SW480 (cell line): ENCODE measurements at places on chromosomes 1 and 21.

DNA sequence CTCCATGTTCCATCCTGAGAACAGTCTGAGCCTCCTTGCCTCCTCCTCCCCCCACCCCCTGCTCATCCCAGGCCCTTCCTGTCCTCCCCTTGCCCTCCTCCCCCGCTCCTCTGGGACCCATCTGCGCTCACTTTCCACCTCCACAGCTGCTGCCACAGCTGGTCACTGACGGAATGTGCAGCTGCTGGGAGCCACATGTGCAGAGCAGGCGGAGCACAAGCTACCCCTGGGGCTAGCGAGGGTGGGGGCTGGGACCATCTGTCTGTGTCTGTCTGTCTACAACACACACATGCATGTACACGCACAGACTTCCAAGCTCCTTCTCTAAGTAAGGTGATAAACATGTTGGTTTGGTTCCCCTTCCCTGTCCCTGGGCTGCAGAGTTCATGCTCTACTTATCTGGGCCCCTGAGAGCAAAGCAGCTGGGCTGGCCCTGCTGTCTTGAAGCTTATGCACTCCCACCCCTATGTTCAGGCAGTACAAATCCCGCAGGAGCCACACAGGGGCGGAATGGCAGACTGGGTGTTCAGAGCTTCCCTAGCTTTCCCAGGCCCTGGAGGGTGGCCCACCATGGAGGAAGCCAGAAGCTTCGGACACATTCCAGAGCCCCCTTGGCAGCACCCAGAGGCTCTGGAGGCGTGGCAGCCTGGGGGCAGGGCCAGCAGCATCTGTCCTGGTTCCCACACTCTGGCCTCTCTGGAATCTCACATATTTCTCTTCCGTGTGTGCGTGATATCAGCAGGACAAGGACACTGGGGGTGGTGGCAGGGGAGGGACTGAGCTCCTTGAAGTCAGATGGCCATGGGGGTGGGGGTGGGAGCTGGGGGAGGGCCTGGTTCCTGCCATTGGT is 7.0 kb upstream of the HEYL start:
- no peak for DNase-seq

GRCh38 chr1:20358761-20359263 is 68.1 kb downstream of the VWA5B1 start:
- DNase-seq = peak; percentile 58

DNA sequence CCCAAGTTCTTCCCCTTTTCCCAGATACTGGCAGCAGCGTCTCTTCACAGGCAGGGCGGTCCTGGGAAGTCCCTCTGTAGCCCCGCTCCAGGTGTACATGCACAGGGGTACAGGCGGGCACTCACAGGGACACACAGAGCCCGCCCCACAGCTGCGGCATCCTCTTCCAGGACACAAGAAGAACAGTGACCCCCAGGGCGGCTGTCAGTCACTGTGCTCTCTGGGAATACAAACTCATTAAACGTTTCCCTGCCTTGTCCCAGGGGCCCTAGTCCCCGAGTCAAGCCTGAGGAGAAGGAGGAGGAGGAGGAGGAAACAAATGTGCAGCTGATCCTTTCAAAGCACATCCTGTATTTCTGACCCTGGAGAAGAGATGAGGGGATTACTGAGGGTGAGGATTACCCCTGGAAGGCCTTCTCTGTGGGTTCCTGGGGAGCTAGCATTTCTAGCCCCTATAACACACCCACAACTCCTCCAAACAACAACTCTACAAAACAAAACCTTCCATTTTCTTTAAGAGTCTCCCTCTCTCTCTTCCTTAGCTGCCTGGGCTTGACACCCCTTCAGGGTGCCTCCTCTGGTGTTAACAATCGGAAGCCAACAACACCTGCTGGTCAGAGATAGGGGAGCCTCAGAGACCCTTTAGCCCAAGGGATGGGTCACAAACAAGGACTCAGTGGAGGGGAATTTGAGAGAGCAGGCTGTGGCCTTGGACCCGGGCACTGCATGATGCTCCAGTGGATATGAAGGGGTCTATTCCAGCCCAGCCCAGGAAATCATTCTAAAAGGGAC is 28.4 kb upstream of the DMBX1 start:
- DNase-seq = no peak

- no peak for DNase-seq
Observed at GRCh38 chr1:180235502-180236239, 5.6 kb downstream of the LHX4 start.

DNA sequence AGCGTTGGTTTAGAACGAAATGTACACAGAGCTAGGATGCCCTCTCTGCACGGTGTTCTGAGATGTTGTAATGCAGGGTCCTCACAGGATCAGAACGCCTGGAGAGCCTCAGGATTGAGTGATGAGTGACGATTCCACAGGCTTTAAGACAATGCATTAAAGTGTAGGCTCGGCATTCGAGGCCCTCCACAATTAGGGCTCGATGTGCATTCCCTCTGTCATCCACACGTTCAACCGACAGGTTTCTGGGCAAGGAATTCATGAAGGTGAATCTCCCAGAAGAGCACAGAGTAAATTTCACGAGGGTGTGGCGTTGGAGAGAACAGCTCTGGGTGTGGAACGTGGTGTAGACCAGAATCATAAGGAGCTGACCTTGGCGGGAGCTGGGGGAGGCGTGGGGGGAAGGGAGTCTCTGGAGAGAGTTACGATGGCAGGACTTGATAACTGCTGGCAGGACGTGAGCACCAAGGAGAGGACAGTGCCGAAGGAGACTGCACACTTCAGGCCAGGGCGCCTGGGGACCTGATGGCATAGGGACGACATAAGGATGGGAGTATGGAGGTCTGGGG is 51.0 kb upstream of the EFHD2 start:
- DNase-seq = no peak

DNA sequence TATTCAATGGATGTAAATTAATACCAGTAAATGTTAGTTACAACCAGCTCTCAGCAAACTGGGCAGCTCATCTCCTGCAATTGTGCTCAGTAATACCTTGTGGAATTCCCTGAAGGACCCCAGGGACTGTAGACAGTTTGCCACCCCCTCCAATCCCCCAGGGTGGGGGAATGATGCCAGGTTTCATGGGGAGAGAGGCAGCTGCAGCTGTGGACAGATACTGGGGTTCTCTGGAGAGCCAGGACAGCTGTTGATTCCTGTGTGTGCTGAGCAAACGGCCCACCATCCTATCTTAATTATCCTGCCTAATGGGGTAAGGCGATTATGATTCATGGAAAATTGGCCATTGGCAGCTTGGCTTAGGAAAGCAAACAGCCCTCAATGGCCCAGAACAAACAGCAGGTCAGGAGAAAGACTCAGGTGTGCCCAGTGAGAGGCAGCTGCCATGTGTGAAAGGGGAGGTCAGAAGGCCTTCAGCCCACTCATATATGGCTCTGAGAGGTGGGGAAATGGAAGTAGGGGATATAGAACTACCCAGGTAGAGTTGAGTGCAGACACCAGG is 148.9 kb upstream of the CTTNBP2NL start:
- no peak for DNase-seq

DNA sequence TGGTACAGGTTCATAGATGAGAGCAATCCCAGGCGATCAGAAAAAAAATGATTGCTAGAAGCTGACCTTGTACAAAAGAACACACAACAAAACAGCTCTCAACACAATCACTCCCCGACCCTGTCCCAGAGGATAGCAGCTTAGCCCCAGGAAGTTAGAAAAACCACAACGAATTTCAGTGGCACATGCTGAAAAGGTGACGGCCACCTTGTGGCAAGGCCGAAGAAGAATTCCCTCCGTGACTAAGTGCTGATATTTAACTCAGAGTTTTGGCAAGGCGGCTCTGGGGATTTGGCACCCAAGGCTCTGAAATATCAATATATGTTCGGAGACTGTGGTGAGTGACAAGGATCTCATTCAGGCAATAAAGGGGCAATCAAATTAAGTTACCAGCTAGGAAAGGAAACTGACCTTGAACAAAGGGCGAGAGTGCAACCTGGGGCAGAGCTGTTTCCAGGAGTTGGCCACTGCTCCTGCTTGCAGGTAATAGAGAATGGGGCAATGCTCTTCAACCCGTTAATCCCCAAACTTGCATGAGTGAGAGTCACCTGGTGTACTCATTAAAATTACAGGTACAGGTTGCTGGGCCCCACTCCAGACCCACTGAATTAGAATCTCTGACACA is 96.2 kb downstream of the BEND5 start:
- peak; percentile 6 for DNase-seq

- DNase-seq = no peak
Observed at GRCh38 chr1:181429462-181429861, 53.9 kb upstream of the CACNA1E start.

GRCh38 chr1:36824390-36824861 is 209.9 kb downstream of the GRIK3 start:
- DNase-seq = no peak

DNA sequence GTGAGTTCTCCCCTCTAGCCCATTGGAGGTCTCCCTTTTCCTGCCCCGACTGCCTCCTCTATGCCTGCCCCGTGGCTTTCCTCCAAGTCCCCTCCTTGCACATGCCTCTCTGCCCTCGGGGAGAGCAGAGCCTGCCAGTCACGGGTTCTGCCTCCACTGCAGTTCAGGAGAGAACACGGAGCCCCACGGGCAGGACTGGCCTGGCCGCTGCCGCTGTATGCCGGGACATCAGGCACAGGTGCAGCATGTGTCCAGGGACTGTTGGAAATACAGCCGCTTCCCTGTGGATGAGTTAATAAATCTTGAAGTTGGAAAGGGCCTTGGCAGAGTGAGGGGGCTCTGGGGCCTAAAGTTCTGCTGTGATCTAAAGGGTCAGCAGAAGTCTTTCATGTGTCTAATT is 676.6 kb downstream of the MATN1 start:
- no peak for DNase-seq

DNA sequence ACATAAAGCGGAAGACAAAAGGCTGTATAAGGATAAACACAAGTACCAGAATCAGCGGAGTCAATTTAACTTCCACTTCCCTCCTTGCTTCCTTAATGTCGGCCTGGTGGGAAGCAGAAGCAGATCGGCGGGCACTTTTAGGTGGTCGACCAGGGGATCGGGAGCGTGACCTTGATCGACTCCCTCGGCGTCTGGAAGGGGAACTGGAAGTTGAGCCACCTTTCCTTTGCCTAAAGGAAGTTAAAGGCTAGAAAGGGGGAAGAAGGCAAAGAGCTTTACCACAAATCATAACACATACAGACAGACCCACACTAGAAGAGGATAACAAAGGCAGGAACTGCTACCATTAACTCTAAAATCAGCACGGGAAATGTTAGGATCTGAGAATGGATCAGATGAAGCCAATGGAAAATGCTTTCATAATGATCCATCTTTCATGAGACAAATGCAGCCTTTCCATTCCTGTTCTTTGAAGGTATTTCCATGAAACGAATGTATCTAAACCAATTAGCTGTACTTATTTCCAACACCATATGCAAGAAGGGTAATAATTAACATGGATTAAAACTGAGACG is 5.7 kb downstream of the LBR start:
- no peak for DNase-seq
